ENCODE measurements at places on chromosomes 4 and X.

- no peak for DNase-seq
Measured at GRCh38 chr4:4492161-4492847, 49.5 kb downstream of the STX18 start.

DNA sequence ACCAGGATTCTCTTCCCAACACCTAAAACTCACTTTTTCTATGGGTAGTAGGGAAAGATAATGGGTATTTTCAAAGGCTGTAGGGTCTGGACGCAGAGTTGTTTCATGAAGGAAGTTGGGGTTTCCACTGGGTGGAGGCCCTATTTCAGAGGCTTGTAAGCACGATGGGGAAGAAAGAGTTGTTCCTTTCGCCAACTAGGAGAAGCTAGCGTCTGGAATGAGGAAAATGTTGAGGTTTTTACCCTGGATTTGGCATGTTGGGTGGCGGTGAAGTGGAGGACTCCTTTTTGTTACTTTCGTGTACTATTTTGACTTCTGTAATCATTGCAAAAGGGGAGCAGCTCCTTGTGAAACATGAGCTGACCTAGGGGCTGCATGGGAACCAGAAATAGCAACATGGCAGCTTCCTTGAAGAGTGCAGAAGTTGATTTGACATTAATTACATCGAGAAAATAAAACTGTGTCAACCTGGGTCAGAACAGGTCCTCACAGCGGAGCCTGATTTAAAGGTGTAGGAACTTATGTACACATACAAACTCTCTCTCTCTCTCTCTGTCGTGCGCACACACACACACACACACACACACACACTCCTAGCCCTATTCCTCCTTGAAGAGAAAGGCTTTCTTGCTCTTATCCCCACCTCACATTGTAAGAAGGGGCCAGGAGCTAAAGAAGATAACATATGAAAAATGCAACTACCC, 19.1 kb downstream of the VSIG4 start:
- DNase-seq, result no peak

DNA sequence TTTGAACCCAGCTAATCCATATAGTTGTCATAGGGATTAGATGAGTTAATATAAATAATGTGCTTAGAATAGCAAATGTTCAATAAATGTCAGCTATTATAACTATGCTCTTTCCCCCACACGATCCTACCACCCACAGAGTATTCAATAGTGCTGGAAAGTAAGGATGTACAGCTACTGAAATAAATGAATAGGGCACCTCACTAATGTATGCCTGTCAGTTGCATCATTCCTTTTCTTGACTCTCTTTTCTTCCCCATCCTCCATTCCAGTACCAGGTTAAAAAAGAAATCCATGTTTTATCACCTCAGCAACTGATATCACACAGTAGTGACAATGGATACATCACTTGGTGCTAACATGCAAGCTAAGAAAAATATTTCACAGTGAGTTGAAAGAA, 42.8 kb upstream of the GPM6B start:
- DNase-seq, result no peak

GRCh38 chr4:77804471-77804870, 14.7 kb downstream of the CNOT6L start:
- no peak for DNase-seq

DNA sequence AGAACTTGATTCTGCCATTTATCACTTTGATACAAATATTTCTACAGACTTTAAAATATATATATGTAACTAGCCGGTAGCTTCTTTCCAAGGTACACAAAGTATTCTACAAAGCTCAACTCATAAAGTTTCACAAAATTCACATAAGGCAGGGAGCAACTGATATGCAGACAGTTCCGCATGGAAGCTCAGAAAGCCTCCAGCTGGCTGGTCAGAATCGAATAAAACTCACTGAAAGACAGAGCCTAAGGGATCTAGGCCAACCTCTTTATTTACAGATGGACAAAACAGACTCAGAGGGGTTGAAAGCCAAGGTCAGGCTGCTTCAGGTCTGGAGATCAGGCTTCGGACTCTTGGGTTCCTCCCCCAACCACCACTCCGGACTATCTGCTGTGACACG, 130.2 kb downstream of the DCTD start:
- no peak for DNase-seq

DNA sequence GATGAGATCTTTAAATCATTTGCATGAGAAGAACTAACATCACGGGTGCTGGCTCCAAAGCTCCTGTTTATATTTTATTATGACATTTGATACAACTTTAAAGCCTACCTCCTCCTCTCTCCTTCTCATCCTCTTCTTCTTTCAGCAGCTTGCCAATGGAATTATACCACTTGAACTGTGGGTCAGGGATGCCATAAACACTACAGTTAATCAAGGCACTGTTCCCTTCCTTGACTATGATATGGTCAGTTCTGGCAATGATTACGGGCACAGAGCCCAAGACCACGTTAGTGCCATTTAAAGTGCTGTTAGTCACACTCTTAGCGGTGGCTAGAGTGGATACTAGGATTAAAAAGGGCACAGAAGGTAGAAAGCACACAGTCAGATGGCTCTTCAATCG, 20.7 kb downstream of the MFAP3L start:
- DNase-seq, result no peak

DNA sequence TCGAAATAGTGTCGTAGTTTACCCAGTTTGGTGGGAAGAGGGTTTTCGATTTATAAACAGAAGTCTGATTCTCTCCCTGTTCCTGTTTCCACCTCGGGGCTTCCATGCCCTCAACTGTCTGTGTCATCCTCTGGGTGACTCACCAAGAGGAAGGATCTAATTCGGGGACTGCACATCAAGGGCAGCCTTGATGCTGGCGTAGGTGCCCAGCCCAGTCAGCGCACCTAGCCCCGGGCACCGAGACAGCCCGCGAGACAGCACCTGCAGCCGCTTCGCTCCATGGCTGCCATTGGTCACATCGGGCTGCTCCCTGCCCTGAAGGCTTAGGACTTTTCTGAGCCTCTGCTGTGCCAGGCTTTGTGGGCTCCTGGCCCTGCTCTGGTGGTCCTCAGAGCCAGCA, 7.7 kb downstream of the ABCD1 start:
- DNase-seq, result no peak

- no peak for DNase-seq
Measured at GRCh38 chrX:40120838-40121580, 23.3 kb upstream of the BCOR start.

- peak; percentile 43 for DNase-seq
Measured at GRCh38 chrX:54182194-54182863, 725 bp downstream of the FAM120C start.

DNA sequence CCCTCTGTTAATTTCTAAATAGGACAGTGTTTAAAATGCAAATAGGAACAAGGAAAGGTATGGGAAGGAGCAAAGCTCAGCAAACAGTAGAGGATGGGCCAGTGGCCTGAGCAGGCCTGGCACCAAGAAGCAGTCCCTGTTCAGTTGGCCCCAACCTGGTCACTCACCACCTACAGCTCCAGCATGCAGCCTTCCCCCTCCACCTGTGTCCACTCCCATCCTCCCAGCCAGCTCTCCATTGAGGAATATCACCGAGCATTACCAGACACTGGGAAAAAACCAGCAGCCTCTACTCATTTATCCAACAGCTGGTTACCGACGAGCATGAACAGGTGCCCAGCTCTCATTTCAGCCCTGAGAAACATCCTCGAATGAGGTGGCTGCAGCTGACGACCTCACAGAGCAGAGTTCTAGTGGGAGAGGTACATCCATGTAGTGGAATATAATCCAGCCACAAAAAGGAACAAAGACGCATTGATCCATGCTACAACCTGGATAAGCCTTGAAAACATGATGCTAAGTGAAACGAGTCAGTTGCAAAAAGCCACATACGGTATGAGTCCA, 25.6 kb downstream of the CD99L2 start:
- DNase-seq, result no peak

GRCh38 chrX:30577362-30577991, at the start of gene TASL:
Gene TASL (minus strand): TSS chrX:30577766. CDS start chrX:30560355, 17,411 bp downstream.
- peak; percentile 1 for DNase-seq

DNA sequence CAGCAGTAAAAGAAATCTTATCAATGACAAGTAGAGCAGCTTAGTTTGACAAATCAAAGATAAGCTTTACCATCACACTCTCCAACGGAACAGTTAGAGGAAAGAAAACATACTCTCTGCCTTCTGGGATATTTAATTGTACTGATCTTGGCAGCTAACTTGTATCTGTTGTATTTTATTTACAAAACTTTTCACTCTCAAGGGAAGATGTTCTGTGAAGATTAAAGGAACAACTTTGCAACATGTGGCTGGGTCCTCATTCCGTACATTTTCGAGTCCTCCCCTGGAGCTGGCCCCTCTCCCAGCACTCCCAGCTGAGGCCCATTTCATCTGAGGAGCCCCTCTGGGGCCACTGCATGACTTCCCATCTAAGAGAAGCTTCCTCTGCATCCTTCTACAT, 74.4 kb downstream of the RPS3A start:
- no peak for DNase-seq

DNA sequence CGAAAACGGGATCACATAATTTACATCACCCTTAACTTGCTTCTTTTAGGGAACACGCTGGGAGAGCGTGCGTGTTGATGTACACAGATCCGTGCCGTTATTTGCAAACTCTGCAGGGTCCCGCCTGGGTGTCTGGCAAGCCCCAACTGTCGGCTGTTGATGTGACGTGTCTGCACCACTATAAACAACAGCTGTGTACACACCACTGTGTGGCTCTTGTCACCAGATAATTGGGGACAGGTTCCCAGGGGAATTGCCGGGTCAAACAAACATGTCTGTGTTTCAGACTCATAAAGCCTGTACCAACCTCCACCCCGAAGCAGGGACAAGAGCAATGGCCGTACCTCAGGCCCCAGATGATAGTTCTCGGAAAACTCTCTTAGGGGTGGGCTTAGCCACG, 105.0 kb upstream of the AFAP1 start:
- DNase-seq, result no peak

- DNase-seq, result no peak
Measured at GRCh38 chrX:112735147-112735546, 55.4 kb upstream of the LHFPL1 start.

Measured in activated CD8-positive, alpha-beta memory T cell treated with anti-CD3 and anti-CD28 coated beads for 4 hours (primary cell).